Activated CD4-positive, alpha-beta memory T cell treated with anti-CD3 and anti-CD28 coated beads for 36 hours (primary cell): ENCODE measurements at places on chromosomes 1 and 21.
A peak's percentile ranks its signal among the peaks of the same experiment; 100 is the strongest.

DNA sequence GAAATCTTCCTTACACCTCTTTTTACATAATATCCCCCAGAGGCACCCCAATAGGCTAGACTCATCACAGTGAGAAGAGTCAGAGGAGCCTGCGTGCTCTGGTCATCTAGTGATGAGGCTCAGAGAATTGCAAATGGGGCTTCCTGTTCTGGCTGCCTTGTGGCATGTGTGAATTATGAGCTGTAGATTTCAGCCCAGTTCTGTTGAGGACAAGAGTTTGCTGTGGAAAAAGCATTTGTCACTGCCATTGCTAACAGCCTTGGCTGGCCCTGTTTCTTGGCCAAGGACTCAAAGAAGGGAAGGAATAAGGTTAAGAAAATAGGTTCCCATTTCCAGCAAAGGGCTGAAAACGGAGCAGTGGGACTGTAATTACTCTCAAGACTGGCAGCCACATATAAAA, 30.7 kb downstream of the MRAP start:
- no peak for DNase-seq

GRCh38 chr1:214019499-214019898, 31.7 kb downstream of the PROX1 start:
- DNase-seq = no peak

- DNase-seq = no peak
Measured at GRCh38 chr1:230090194-230090711, 23.2 kb downstream of the GALNT2 start.

- DNase-seq = no peak
Measured at GRCh38 chr1:100499194-100499811, 38.6 kb upstream of the GPR88 start.

DNA sequence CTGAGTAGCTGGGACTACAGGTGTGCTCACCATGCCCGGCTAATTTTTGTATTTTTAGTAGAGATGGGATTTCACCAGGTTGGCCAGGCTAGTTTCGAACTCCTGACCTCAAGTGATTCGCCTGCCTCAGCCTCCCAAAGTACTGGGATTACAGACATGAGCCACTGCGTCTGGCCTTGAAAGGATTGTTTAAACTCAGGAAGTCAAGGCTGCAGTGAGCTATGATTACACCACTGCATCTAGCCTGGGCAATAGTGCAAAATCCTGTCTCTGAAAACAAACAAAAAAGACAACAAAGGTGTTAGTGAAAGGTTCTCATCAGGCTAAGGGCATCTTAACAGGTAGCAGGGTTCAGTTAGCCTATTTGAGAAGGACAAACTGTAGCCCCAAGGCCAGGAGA, 14.2 kb upstream of the ZNF496 start:
- no peak for DNase-seq

GRCh38 chr1:81915937-81916336, 115.2 kb downstream of the ADGRL2 start:
- no peak for DNase-seq

- no peak for DNase-seq
Measured at GRCh38 chr21:25925936-25926335, 191.2 kb downstream of the GABPA start.

DNA sequence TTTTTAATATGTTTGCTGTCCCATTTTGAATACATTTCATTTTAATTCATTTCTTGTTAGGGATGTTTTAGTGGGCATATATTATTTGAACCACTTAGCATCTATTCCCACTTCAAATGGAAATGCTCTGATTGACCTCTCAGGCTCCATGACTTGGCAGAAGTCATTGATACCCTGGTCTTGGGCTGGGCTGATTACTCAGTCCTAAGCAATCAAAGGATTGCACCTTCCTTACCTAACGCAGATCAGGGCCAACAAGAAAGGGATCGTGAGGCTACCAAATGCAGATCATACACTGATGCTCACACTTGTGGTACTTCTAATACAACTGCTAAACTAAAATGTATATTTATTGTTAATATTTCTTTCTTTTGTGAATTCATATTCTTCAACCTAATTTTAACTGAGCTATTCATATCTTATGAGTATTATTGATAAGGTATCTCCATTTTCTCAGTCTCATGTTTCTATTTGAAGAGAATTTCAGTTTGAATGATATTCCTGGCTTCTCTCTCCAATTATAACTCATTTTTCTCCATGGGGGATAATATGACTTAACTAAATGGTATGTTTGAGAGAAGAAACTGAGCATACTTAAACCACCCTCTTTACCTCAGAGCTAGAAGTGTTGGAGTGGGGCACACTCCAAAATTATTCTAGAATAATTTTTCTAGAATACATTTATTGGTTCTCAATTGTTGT, 615.5 kb upstream of the ADAMTS5 start:
- DNase-seq = no peak

GRCh38 chr1:29325675-29326074, 89.4 kb downstream of the PTPRU start:
- no peak for DNase-seq

DNA sequence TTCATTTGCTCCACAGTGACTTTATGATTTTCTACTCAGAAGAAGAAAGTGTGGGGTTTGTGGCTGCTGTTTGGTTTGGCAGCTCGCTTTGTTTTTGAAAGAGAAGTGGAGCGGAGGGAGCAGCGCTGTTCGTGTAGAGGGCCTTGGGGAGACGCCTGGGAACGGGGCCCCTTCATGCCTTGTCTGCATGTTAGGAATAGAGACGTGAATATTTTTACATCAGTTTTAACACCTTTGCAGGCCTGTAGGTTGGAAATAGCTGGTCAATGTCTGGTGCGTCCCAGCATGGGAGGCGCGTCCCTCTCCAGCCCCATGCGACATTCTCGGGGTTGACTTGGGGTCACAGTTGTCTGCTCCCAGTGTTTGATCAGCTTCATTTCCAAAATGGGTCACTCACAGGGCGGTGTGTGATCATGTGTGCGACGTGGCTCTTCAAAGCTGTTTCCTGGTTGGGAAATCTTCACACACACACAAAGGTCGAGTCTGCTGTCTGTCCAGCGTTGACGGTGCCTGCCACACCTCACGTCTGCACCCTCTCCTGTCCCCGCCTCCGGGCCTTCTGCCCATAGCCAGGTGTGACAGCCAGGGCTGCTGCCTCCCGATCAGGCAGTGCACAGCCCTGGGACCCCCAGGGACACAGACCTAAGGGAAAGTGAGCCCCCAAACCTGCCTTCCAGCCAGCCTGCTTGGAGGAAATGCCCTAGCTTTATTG, 149.2 kb downstream of the PSMG1 start:
- DNase-seq = no peak

DNA sequence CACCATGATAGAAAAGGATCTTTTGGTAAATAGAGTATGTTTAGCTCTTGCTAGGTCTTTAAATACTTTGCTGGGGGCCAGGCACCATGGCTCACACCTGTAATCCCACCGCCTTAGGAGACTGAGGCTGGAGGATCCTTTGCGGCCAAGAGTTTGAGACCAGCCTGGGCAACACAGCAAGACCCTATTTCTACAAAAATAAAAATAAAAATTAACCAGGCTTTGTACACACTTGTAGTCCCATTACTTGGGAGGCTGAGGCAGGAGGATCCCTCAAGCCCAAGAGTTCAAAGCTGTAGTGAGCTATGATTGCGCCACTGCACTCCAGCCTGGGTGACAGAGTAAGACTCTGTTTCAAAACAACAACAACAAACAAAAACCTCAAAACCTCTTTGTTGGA, 1.1 kb upstream of the KCNE2 start:
- DNase-seq = no peak

GRCh38 chr1:35269201-35269988, 886 bp downstream of the ZMYM4 start:
- DNase-seq = no peak

DNA sequence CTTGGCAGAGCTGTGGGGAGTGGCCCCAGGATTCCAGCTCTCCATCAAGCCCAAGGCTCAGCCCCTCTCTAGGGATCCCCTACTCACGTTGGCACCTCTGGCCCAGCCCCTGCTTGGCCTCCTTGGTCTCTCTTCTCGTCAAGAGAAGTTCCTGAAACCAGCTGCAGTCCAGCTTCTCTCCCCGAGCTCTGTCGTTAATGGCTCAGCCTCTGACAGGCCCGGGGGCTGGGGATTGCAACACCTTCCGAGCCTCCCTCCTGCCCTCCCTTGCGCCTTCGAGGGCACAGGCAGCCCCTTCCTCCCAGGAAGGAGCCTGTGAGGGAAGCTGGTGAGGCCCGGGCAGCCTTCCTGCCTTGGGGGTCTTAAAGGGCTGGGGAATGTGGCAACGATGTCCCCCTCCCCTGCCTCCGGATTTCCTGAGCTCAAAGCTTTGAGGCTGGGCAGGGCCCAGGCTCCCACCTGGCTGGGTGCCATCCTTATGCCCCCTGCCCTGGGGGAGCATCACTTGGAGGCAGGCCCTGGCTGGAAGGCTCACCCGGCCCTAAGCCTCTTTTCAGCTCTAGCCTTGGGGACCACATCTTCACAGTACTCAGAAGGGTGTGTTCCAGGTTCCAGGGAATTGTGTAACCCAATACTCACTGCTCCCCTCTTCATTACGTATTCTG, at the start of gene CSF3R:
TSS of gene CSF3R (minus strand) at position 190 of the 665 bp plus-strand sequence. CDS start 3,417 bp downstream, outside the sequence.
- DNase-seq = no peak

- no peak for DNase-seq
Measured at GRCh38 chr1:231702804-231703203, 76.2 kb downstream of the DISC1 start.

DNA sequence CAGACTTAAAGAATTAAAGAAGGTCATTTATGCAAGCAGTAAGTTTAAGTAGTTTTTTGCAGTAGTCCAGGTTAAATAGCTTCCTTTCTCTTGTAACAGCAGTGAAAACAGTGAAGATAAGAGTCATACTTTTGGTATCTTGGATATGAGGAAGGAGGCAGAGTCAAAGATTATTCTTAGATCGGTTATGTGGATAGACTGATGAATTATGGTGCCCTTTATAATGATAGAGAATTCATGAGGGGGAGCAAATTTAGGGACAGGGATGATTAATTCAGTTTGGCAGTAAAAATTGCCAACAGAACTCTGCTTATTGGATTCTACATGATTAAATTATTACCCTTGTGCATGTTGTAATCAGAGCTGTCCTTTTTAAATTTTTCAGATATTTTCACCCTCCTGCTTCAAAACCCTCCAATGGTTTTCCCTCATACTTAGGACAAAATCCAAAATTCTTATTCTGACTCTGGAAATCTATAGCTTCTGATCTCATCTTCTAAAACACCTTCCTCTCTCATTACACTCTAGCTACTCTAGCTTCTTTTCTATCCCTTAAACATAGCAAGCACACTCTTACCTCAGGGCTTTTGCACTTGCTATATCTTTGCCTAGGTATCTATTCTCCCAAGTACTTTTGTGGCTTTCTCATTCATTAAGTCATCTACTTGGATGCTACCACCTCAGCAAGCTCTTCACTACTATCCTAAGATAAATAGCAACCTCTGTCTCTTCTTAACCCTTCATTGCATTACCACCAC, 79.8 kb downstream of the PKN2 start:
- no peak for DNase-seq

DNA sequence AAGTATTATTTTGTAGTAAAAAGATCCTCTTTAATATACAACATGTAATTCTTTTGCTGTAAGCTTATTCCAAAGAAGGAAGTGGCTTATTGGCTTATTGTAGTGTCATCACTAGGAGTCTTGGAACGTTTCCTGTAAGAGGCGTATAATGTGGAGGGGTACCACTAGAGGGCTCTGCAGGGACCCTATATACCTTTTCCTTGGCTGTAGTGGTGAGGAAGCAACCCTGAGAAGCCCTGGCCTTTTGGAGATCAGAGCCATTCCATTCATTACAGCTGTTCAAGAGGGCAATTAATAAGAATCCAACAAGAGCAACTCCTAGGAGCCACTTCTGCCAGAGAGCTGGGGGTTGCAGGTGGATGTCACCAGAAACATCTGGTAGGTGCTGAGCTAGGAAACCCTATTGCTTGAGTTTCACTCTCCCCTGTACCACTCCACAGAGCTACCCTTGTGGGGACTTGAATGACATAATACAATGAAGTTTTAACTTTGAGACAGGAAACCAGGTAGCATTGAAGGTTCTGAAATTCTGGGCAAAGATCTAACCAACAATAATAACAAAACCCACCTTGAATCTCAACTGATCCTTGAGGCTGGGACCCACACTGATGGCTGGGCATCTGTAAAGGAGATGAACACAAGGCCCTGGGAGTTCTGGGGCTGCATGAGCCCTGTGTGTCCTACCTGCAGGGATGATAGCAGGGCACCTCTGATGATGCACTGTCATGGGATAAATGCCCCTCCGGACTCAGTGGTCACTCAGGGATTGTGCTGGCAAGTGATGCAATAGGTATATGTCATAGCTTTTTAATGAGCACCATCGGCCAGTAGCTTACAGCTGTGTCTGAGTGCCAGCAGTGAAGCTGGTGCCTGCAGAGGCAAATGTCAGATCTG, 160.2 kb upstream of the COA6 start:
- DNase-seq = peak; percentile 32

- DNase-seq = no peak
Measured at GRCh38 chr1:169326956-169327268, 40.7 kb downstream of the NME7 start.

DNA sequence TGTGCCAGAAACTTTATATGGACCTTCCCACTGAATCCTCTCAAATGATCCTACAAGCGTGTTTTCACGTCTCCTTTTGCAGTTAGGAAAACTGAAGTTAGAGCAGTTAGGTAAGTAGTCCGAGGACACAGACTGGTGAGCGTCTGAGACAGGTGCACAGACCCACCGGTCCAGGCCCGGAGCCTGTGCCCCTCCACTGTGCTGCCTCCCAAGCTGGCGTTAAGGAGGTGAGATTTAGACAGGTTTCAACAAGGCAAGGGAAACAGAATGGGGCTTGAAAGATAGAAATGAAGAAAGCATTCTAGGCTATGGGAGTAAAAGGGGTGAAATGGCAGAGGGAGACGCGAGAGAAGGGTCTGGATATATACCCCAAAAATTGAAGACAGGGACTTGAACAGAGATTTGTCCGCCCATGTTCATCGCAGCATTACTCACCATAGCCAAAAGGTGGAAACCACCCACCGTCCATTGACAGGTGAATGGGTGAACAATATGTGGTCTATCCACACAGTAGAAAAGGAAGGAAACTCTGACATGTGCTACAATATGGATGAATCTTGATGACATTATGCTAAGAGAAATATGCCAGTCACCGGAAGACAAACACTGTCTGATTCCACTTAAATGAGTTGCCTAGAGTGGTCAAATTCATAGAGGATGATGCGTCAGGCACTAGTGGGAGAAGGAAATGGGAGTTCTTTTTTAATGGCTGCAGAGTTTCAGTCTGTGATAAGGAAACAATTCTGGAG, 15.7 kb upstream of the PKP1 start:
- DNase-seq = peak; percentile 8

- DNase-seq = no peak
Measured at GRCh38 chr1:243831463-243831862, 18.6 kb downstream of the AKT3 start.

DNA sequence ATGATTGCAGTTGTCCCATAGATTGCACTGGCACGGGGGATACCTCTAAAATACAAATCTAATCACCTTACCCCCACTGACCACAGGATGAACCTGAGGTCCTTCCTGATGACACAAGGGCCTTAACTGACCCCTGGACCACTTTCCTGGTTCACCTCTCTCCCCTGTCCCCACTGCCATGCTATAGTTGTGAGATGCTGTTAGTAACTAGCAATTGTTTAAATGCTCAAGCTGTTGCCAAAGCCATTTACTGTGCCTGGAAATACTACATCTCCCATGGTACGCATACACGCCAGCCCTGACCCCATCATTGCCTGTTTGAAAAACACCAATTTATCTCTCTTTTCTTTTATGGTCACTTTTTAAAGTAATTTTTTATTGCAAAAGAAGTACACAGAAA, 29.1 kb upstream of the RGS8 start:
- DNase-seq = no peak
